ENCODE measurements at places on chromosomes 13 and 19.

GRCh38 chr19:54428323-54429175 lies 13.3 kb downstream of the TTYH1 start:
- H3K4me1 ChIP-seq: peaks cover 36% of the 10 kb centered on the region
- no peak overlapping the region for H3K4me3 ChIP-seq
- H3K27me3 ChIP-seq: no peaks in the 10 kb centered on the region
- H3K27ac ChIP-seq: no peak overlapping the region
- no peaks in the 10 kb centered on the region for H3K36me3 ChIP-seq

- no peaks in the 10 kb centered on the region for H3K36me3 ChIP-seq
- H3K4me3 ChIP-seq: no peak overlapping the region
- DNase-seq: no peak
- H3K27me3 ChIP-seq: no peaks in the 10 kb centered on the region
These were observed 24.9 kb downstream of the NLRP13 start for GRCh38 chr19:55907286-55907685.

DNA sequence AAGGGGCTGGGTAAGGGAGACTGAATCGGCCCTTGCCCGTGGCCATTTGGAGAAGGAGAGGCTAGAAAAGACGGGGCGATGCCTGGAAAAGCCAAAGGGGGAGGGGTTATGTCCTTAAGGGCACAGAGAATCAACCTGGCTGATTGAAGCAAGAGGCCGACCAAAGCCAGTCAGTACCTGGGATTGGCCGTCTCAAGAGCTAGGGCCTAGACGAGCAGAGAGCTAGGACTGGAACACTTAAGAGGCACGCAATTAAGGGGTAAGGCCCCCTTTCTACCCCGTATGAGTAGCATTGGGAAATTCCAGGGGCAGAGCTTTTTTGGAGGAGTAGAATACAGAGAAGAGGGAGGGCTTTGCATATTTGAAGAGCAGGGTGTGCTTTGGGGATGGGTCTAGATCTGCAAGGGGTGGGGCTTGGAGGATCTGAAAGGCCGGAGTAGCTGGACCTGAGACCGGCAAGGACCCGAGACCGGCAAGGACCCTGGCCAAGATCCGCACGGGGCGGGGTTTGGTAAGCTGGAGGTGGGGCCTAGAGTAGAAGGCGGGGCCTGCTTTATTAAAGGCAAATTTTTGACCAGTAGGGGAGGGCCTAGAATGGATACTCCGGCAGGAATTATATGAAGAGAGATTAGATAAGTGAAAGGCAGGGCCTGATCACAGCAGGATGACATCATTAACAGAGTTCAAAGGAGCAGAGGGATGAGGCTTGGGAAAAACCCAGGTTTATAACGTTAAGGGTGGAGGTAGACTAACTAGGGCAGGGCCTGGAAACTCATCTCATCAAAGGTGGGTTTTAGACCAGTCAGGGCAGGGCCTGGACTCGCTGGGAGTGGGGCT lies 10.7 kb upstream of the CACNG6 start:
- H3K27ac ChIP-seq: no peak overlapping the region
- DNase-seq: no peak
- no peak overlapping the region for H3K4me3 ChIP-seq

DNA sequence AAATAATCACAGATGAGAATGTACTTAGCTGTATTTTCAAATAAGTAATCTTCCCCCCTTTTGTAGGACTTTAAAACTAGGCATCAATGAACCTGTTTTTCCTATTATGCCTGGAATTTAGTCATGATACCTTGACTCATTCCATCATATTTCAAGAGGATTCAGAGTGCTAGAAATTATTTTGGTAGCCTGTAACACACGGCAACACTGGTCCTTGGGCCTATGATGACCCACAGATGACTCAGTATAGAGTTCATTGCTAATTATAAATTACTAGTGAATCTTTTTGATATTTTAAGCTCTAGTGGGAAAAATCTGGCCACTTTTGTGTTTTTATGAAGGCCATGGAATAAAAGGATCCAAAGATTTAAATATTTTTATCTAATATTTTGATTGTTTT lies 26.0 kb upstream of the GARRE1 start:
- no peaks in the 10 kb centered on the region for H3K27me3 ChIP-seq
- H3K36me3 ChIP-seq: peaks cover 26% of the 10 kb centered on the region
- H3K4me3 ChIP-seq: no peak overlapping the region
- peaks cover 7% of the 10 kb centered on the region for H3K4me1 ChIP-seq
- H3K27ac ChIP-seq: no peak overlapping the region

GRCh38 chr19:11138601-11139300 lies 16.8 kb downstream of the SPC24 start:
- no peak overlapping the region for H3K4me3 ChIP-seq
- H3K4me1 ChIP-seq: peaks cover 63% of the 10 kb centered on the region
- H3K36me3 ChIP-seq: no peaks in the 10 kb centered on the region
- H3K27me3 ChIP-seq: no peaks in the 10 kb centered on the region
- peak overlapping the region; percentile 61 for H3K27ac ChIP-seq

DNA sequence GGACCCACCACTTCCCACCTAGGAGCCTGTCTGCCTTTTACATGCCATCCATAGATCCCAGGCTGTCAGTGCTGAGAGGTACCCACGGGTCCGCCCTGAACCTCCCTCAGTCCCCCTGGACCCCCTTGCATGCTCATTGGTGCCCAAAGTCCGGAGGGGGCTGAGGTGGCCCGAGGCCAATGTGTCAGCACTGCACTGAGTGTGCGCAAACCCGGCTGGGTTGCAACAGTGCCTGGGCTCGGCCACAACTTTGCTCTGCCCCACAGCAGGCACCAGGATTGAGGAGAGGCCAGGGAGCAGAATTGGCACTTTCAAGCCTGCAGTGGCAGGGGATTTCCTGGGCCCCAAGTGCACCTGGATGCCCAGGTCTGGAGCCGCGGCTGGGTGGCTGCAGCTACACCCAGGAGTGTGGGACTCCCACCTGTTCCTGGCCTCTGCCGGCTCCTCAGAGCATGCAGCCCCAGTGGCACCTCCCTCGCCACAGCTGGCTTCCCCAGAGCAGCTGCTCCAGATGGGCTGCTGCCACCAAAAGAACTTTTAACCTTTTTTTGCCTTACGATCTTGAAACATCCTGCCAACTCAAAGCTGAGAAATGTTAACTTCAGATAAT lies 837.0 kb downstream of the SLITRK6 start:
- H3K36me3 ChIP-seq: no peaks in the 10 kb centered on the region
- H3K4me3 ChIP-seq: no peak overlapping the region
- no peaks in the 10 kb centered on the region for H3K4me1 ChIP-seq

- no peaks in the 10 kb centered on the region for H3K27me3 ChIP-seq
- H3K36me3 ChIP-seq: no peaks in the 10 kb centered on the region
- DNase-seq: no peak
- no peaks in the 10 kb centered on the region for H3K4me1 ChIP-seq
These were observed 35.7 kb downstream of the LACC1 start for GRCh38 chr13:43915451-43915850.

GRCh38 chr13:28719227-28720055 lies 671 bp upstream of the SLC46A3 start:
- no peaks in the 10 kb centered on the region for H3K36me3 ChIP-seq
- H3K4me3 ChIP-seq: peak overlapping the region; percentile 40
- DNase-seq: no peak
- H3K4me1 ChIP-seq: peaks cover 18% of the 10 kb centered on the region
- no peak overlapping the region for H3K27ac ChIP-seq

GRCh38 chr19:46609511-46610412 lies 8.6 kb downstream of the CALM3 start:
- H3K27me3 ChIP-seq: no peaks in the 10 kb centered on the region
- peaks cover 27% of the 10 kb centered on the region for H3K36me3 ChIP-seq
- H3K4me1 ChIP-seq: peaks cover 14% of the 10 kb centered on the region

GRCh38 chr13:41049480-41050440 lies 11.5 kb upstream of the WBP4 start:
- no peak overlapping the region for H3K4me3 ChIP-seq
- no peaks in the 10 kb centered on the region for H3K27me3 ChIP-seq
- peaks cover 48% of the 10 kb centered on the region for H3K4me1 ChIP-seq
- DNase-seq: no peak
- no peak overlapping the region for H3K27ac ChIP-seq

DNA sequence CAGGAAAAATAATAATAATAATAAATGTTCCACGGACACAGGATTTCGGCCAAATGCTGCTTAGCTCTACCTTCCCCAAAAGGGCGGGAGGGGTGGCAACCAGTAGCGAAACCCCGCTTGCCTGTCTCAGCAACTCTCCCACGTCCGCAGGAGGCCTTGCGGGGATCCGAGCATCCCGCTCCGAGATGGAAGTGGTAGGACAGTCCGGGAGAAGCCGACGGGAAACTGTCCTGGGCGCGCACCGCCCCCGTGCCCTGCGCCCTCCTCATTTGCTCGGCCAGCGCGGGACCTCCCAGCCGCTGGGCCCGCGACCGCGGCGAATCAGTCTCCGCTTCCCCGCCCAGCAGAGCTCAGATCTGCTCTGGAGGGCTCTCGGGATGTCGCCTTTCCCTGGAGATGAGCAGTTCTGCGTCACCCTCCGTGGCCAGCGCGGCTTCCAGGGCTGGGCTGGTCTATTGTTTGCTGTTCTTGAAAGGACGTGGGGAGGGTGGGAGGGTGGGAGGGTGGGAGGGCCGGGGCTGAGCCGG lies 48.9 kb upstream of the PABPC3 start:
- H3K36me3 ChIP-seq: no peaks in the 10 kb centered on the region
- no peak for DNase-seq
- H3K4me3 ChIP-seq: no peak overlapping the region
- no peak overlapping the region for H3K27ac ChIP-seq
- H3K4me1 ChIP-seq: peaks cover 7% of the 10 kb centered on the region

GRCh38 chr19:34188408-34188807 lies 16.1 kb downstream of the LSM14A start:
- H3K4me3 ChIP-seq: no peak overlapping the region
- DNase-seq: no peak
- no peaks in the 10 kb centered on the region for H3K27me3 ChIP-seq
- no peaks in the 10 kb centered on the region for H3K36me3 ChIP-seq
- H3K27ac ChIP-seq: no peak overlapping the region

- H3K27ac ChIP-seq: no peak overlapping the region
- no peaks in the 10 kb centered on the region for H3K27me3 ChIP-seq
- no peak overlapping the region for H3K4me3 ChIP-seq
- no peak for DNase-seq
These were observed 41.0 kb downstream of the AKAP11 start for GRCh38 chr13:42312817-42313431.

GRCh38 chr19:43624933-43625332 lies 5.5 kb upstream of the ZNF428 start:
- DNase-seq: peak; percentile 34
- H3K36me3 ChIP-seq: no peaks in the 10 kb centered on the region
- H3K27ac ChIP-seq: no peak overlapping the region
- H3K27me3 ChIP-seq: no peaks in the 10 kb centered on the region
- peaks cover 6% of the 10 kb centered on the region for H3K4me1 ChIP-seq

DNA sequence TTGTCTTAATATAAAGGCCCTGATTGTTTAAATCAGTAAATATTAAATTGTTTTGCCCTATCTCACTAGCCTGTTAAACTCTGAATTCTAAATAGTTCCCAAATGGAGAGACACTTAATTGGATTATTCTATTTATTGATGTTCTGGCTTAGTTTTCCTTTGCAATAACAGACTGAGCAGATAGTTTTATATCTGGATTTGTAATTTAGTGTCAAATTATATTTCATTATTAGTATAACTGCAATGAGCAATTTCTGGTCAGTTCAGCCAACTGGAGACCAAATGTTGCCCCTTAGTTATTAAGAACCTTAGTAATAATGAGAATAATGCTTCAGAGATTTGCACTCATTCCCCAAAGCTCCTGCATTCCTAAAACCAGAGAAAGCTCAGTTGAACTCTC lies 10.1 kb downstream of the FAM124A start:
- no peak overlapping the region for H3K27ac ChIP-seq
- no peak overlapping the region for H3K4me3 ChIP-seq
- no peaks in the 10 kb centered on the region for H3K36me3 ChIP-seq
- no peaks in the 10 kb centered on the region for H3K27me3 ChIP-seq
- H3K4me1 ChIP-seq: peaks cover 9% of the 10 kb centered on the region
- no peak for DNase-seq

DNA sequence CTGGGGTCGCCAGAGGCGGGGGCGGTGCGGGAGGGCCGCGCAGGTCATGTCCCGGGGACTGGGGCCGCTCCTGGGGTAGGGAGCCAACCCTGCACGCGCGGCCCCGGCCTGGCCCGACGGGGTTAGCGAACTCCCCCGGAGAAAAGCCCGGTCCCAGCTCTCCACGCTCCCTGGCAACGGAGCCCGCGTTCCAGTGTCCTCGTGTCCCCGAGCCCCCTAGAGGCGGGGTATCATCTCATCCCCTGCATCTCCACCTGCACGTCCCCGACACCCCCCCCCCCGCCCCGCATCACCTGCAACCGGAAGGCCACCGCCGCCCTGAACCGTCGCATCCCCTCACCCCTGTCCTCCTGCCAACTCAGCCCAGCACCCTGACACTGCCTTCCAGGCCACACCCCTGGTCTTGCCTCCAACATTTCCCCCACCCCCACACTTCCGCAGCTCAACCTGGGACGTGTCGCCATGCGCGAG lies 2.7 kb downstream of the WDR88 start:
- no peak overlapping the region for H3K27ac ChIP-seq
- DNase-seq: no peak
- no peaks in the 10 kb centered on the region for H3K4me1 ChIP-seq
- H3K4me3 ChIP-seq: no peak overlapping the region
- H3K36me3 ChIP-seq: no peaks in the 10 kb centered on the region

GRCh38 chr19:41175801-41176777 lies 16.9 kb upstream of the CYP2S1 start:
- H3K4me3 ChIP-seq: no peak overlapping the region
- peak; percentile 29 for DNase-seq
- no peaks in the 10 kb centered on the region for H3K27me3 ChIP-seq
- H3K4me1 ChIP-seq: peaks cover 13% of the 10 kb centered on the region

- H3K27me3 ChIP-seq: no peaks in the 10 kb centered on the region
- no peaks in the 10 kb centered on the region for H3K4me1 ChIP-seq
- no peak overlapping the region for H3K4me3 ChIP-seq
- no peak overlapping the region for H3K27ac ChIP-seq
- DNase-seq: no peak
These were observed 77.1 kb downstream of the CHST8 start for GRCh38 chr19:33698576-33699435.

DNA sequence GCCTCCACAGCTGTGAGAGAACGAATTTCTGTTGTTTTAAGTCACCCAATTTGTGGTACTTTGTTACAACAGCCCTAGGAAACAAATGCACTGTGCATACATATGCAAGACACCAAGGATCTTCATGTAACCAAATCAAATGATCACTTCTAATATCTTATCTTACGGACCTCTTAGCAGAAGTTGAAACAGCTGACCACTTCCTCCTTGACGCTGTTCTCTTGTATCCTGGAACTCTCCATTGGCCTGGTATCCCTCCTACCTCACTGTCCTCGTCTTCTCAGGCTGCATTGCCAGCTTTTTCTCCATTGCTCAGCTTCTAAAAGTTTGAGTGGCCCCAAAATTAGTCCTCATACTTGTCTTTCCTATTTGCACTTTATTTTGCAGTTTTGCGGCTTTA lies 200.4 kb downstream of the DLEU7 start:
- no peaks in the 10 kb centered on the region for H3K4me1 ChIP-seq
- no peaks in the 10 kb centered on the region for H3K27me3 ChIP-seq
- no peak overlapping the region for H3K4me3 ChIP-seq
- no peak for DNase-seq
- H3K27ac ChIP-seq: no peak overlapping the region

DNA sequence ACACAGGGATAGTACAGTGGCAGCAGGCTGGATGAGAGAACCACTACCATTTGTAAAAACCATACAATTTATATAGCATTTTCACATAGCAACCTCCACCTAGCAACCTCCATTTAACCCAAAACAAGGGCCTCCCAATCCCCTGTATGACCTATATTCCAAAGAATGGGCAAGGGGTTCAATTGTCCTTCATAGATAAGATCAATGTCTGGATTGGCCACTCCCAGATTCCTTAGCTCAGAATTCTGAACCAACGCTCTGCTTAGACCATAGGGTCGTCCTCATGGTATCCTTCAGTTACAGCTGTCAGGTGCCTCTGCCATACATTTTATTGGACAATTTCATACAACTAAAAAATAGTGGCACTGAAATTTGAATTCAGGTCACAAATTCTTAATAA lies 166.2 kb downstream of the KCTD12 start:
- H3K27ac ChIP-seq: no peak overlapping the region
- H3K36me3 ChIP-seq: no peaks in the 10 kb centered on the region
- DNase-seq: no peak
- no peak overlapping the region for H3K4me3 ChIP-seq
- H3K27me3 ChIP-seq: no peaks in the 10 kb centered on the region

Measured in body of pancreas (tissue), 4 donors.